ENCODE measurements at places on chromosomes 2 and 18.

- DNase-seq, result no peak
These were observed 135.6 kb downstream of the CDH2 start for GRCh38 chr18:28041366-28041765.

DNA sequence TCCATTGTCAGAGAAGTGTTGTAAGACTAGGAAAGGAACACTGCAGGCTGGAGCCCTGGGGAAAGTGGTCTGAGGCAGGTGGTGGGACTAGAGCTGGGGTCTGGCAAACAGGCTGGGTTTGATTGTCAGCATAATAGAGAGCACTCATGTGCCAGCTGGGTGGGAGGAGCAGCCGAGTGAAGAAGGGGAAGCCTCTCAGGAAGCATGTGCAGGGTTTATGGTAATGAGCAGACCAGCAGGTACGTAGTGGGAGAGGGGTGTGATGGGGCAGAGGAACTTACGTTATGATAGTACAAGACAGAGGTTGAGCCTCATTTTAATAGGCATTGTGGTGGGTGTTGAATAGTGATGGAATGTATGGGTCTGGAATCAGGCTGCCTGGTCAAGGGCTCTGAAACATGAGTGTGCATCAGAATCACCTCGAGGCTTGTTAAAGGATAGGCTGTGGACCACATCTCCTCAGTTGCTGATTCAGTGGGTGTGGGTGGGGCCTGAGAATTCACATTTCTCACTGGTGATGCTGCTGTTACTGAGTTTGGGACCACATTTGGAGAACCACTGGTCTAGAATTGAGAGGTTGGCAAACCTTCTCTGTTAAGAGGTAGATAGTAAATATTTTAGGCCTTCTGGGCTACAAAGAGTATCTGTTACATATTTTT, 1.7 kb upstream of the MGAT5 start:
- peak; percentile 50 for DNase-seq

DNA sequence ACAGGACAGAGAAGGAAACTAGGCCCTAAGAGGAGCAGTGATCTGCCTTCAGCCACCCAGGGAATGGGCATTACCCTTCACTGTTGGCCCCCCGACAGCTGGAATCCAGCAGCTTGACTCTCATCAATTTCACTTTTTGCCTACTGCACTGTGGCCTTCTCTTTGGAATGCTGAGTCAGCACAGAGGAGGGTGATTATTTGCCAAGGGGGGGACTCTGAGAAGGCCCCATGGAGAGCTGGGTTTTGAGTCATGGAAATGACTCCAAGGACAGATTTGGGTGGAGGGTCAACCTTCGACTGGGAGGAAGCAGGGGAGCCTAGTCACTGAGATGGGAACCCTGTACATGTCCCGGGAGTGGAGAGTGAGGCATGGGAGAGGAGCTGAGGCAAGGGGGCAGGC, 38.1 kb upstream of the NTSR2 start:
- no peak for DNase-seq

DNA sequence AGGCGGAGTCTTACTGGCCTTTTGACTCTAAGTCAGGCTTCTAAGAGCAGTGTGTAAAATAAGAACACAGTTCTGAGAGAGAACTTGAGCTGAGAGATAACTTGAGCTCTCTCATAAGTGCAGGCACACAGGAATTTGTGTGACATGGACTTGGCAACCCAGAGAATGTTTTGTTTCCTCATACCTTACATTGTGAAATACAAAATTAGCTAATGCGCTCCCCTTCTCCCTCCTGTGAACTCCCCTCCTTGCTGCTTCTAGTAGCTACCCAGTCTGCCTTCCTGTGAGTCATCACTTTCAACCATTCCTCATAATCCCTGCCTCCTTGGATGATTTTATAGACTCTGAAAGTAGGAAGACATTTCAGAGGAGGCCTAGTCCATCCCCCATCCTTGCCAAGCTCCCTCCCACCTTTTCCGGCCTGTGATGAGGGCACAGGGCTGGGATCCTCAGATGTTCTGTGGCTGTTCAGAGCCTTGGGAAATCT, 22.6 kb downstream of the FER1L5 start:
- DNase-seq, result peak; percentile 99

GRCh38 chr2:214960677-214961076, 151.2 kb upstream of the BARD1 start:
- DNase-seq, result no peak

DNA sequence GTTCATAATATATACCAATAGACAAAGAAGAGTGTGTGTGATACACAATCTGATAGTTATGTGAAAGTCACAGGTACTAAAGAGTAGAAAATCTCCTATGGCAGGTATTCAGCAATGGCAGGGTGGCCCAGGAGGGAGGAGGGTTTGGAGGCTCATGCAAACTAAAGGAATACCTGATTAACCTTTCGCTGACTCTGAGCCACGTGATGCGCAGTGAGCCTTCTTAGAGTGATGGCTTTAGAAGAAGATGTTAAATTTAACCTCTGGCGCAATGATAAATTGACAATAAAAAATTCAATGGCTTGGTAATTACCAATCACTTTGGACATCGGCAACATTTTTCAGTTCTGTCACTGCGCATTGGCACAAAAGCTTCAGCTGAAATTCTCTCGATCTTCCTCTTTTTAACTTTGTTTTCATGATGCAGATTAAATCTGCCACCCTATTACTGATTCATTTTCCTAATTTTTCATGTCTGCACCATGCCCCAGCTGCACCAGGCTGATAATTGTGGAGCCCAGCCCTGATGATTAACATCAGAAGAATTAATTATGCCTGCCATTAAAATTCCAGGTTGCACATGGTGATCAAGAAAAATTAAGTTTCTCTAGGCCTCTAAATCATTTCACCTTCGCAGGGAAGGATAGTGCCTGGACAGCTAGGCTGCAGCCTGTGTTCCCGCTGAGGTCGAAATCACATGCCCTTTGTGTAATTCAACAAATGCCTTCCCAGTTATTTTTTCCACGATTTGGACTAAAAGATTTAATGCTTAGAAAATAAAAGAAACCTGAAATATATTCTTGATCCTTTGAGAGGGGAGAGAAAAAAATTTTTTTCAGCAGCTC, 250.6 kb upstream of the HNRNPA3 start:
- DNase-seq, result no peak

DNA sequence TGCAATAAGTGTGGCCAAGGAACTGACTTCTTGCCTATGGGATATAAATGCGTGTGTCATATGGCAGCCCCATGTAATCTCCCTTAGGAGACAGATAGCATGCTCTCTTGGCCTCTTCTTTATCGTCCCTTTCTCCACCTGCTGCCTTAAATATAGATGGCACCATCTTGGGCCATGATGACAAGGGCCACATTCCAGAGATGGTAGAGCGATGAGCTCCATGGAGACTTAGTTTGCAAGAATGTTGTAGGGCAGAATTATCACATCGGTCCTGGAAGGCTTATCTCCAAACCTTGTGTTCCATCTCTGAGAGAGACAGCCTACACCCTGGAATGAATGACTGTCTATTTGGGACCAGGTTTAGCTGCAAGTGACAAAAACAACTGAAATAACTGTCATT, 536.7 kb downstream of the TNS1 start:
- no peak for DNase-seq

GRCh38 chr2:171310889-171311288, 122.9 kb downstream of the METTL8 start:
- DNase-seq, result no peak

- no peak for DNase-seq
These were observed 573 bp downstream of the STAM2 start for GRCh38 chr2:152175012-152175367.

DNA sequence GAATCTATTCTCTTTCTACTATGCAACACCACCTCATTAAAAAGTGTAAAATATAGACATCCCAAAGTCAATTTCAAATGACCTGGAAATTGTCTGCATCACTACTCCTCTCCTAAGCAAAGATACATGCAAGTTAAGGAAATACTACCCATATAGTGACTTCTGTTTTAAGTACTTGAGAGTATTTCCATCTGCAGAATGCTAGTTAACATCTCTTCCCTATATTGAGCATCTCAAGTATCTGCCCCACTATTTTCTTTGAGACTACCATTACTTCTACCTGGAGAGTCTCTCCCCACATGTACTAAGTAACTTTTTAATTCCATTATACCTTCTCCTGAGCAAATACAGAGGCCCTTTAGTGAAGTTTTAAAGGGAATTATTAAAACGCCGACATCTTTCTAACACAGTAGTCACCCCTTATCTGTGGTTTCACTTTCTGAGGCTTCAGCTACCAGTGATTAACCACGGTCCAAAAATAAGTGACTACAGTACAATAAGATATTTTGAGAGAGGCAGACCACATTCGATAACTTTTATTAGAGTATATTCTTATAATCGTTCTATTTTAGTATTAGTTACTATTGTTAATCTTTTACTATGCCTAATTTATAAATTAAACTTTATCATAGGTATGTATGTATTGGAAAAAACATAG, 21.8 kb downstream of the CWC22 start:
- no peak for DNase-seq

DNA sequence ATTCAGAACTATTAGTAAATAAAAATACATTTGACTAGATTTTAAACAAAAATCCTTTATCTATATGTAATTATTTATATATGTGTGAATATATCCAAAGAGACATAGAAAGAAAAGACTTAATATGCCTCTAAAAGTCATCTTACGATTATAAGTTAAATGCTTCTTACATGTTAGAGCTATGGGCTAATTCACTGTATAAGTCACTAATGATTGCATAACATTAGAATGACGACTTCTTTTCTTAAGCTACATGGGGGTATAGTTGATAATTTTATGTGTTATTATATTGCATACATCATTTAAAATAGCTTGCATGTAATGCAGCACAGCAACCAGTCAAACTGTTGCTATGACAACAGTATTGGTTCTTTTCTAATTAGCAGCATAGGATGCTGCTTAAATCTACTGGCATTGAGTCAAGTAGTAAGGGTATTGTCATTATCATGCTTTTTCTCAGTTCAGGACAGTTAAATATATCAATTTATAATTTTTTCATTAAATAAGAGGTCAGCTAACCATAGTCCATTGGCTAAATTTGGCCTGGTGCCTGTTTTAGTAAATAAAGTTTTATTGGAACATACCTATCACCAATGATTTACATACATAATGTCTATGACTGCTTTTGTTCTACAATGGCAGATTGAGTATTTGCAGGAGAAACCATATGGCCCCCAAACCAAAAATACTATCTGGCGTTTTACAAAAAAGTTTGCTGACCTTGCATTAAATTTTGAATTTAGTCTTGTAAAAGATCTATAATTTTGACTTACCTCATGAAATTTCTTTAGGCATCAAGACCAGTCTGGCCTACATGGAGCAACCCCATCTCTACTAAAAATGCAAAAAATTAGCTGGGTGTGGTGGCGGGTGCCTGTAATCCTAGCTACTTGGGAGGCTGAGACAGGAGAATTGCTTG, 207.7 kb upstream of the ZSWIM2 start:
- no peak for DNase-seq

DNA sequence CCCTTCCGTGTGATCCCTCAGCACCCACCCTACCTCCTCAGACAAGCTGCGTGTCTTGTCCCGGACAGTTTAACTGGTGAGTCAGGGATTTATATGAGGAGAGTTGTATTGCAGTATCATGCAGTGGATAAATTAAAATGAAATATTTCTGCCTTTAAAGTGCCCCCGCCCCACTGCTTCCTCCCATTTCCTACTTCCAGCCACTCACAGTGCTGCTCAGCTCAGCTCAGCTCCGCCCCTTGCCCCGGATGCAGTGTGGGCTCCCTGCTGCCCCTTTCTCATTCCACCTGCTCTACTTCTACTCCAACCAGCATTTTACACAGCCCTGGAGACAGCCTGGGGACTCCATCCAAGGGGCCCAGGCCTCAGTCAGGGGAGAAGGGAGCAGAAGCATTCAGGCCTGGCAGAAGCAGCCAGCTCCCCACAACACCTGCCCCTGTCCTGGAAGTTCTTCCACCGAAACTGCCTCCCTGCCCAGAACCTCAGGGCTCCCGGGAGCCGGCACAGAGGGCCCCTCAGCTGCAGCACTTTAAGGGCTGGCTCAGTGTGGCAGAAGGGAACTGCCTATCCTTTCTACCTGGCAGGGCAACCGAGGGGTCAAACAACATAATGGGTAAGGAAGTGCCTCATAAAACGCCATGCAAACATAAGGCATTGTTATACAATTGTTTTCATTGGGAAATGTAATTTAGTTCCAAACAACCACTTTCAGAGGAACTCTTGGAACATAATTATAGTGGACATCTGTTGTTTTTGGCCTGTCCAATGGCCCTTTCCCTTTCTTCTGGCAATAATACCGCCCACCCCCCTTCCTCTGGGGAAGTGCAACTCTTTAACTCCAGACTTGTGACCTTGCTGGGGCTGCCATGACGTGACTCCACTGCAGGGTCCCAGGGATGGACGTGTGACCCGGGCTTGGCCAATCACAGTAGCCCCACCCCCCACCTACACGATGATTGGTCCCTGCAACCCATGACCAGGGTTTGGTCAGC, 102.3 kb downstream of the LIPG start:
- no peak for DNase-seq

DNA sequence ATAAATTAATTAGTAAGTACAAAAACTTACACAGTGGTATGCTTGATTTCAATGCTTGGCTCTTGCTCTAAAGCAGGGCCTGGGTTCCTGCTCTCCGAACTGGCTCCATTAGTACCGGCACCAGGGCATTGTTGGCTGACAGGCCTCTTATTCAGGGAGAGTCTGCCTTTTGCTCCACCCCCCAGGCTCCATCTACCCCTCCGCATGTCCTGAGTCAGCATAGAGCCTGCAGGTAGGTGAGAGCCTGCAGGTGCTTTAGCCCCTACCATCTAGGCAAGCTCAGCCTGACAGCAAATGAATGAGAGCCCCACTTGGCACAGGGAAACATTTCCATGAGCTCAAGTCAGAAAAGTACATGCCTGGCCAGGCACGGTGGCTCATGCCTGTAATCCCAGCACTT, 35.1 kb upstream of the EFHD1 start:
- DNase-seq, result no peak

- no peak for DNase-seq
These were observed 53.4 kb downstream of the KLF7 start for GRCh38 chr2:207112383-207112782.

DNA sequence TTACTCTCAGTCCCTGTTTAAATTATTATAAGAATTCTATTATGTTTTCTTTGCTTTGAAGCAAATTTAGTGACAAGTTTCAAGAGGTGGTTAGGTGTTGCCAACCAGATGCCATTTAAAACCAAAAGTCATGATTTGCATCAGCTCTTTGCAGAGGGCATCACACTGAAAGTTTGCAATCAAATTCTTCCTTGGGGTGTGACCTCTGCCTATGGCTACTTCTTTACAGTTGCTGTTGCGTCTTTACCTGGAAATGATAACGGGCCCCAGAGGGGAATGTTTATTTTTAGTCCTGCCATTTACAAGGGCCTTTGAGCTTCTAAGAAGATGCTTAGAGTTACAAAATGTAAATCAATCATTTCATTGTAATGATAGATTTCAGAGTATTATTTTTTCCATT, 561.0 kb downstream of the ARHGAP15 start:
- no peak for DNase-seq
